ENCODE measurements at places on chromosomes 12 and 14.

DNA sequence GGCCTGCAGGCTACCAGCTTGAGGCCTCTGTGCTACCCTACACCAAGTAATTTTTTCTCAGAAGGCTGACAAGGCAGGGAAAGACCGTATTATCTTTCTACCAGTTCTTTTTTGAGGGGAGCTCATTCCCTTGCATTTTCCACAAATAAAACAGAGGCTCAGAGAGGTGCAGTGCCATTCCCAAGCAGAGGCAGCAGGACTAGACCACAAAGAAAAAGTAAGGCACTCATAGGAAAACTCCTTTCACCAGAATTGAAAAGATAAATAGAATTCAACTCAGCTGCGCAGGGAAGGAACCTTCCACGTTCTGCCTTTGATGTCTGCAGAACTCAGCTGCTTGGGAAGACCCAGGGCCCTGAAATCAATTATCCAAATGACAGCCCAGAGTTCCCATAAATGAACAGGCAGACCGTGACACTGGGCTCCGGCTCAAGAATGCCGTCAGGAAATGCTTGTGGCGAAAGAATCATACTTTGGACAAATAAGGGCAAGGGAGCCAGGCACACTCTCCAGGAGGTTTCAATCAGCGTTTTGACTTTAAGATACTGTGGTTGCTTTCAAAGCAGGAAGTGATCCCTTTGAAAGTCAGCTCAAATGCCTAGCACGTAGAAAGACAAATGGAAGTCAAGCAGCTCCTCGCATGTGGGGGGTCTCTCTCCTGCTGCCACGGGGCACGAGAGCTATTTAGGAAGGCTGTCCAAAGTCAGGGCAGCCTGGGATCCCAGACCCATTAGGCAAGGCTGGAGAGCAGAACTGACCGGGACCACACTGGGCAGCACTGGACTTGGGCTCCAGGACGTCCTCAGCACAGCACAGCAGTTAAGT is 14.0 kb downstream of the KCTD10 start:
- DNase-seq, result no peak

GRCh38 chr14:54599966-54600716 is 33.2 kb downstream of the SAMD4A start:
- DNase-seq, result no peak

GRCh38 chr12:85616201-85616600 is 220.0 kb downstream of the RASSF9 start:
- no peak for DNase-seq

DNA sequence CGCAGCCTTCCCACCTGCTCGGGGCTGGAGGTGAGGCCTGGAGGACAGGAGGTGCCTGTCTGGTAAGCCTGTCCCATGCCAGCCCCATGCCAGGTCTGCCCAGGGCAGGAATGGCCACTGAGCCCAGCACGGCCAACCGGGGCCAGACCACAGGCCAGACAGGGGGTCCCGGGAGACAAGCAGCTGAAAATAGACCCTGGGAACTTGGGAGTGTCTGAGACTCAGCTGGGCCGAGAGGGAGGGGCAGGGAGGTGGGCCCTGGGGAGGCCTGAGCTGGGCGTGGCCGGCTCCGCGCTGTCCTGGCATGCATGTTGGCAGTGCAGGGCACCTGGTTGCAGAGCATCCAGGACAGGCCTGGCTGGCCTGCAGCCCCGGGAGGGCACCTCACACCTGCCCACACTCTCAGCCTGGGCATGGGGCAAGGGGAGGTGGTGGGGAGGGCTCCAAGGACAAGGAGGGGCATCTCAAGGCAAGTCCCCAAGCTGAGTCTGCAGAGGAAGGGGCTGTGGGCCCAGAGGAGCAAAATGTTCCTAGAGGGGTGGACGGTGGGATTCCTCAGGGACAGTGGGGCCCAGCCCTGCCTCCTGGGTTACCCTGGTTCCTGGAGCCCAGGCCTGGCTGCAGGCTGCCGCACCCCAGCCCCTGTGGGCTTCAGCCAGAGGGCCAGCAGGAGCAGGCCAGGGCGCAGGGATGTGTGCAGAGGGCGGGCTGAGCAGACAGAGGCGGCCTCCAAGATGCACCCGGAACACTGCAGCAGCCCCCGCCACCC is 3.2 kb upstream of the CRIP1 start:
- no peak for DNase-seq

- DNase-seq, result no peak
Measured at GRCh38 chr12:111066744-111067437, 146.5 kb upstream of the MYL2 start.

- no peak for DNase-seq
Measured at GRCh38 chr14:68592948-68593556, 199.8 kb downstream of the ZFP36L1 start.

GRCh38 chr12:132174015-132174838 is 30.0 kb downstream of the NOC4L start:
- DNase-seq, result no peak

DNA sequence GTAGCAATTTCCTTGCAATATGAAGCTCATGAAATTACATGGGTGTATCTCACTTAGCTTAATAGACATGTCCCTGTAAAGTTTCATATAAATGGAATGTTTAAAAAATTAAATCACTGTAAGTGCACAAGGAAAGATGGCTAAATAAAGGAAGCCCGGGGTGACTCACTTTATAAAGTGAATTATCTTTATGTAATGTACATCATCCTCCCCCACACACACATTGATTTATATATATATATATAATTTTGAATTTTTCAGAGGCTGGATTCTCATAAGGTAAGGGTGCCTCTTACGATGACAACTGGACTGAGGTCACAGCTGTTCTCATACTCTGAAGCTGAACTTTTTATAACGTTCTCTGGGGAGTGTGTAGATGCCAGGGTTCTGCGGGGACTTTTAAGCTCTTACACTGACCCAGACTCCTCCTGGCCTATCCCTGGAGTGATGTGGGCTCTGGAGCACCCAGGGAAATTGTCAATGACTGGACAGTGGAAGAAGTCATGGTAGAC is 108.7 kb upstream of the HIF1A start:
- DNase-seq, result no peak

GRCh38 chr12:124774054-124774461 is 89.6 kb downstream of the SCARB1 start:
- no peak for DNase-seq

GRCh38 chr12:93502802-93503623 is 35.7 kb downstream of the MRPL42 start:
- peak; percentile 54 for DNase-seq

DNA sequence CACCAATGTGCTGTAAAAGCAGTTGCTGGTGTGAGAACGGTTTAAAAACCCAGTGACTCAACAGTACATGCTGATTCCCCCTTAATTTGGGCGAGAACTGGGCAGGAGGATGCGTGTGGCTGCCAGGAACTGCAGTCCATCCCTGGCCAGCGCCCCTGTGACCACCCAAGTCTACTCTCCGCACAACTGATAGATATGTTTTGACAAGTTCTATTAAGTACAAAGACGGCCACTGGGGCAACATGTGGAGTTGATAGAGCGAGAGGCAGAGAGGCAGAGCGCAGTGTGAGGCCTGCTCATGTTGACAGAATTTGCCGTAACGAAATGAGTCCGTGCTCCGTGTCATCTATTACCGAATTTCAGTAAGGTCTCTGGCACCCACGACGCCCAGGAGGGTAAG is 855.0 kb downstream of the BCL11B start:
- no peak for DNase-seq

DNA sequence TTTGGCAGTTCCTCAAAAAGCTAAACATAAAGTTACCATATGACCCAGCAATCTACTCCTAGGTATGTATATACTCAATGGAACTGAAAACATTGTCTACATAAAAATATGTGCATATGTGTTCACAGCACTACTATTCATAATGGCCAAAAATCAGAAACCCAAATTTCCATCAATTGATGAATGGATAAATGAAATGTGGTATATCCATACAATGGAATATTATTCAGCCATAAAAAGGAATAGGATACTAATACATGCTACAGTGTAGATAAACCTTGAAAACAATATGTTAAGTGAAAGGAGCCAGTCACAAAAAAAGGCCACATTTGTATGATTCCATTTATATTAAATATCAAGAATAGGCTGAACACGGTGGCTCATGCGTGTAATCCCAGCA is 3.4 kb downstream of the ACYP1 start:
- no peak for DNase-seq

DNA sequence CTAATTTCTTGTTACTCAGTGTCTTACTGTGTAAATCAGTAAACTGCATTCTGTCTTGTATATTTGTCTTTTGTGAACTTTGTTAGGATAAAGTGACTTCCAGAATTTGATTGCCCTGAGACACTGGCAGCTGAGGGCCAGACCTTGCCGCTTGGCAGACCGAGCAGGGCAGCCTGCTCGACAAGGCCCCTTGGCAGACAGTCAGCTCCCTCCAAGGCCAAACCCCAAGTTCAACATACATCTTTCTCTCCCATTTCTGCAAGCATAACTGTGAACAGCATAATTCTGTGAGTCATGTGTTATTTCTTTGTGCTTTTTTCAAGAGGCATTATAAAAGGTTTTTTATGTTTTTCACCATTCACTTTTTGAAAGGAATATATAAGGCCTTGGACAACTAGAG is 39.2 kb upstream of the BMAL2 start:
- no peak for DNase-seq

GRCh38 chr14:97777622-97778355 is 980.6 kb downstream of the VRK1 start:
- peak; percentile 9 for DNase-seq

DNA sequence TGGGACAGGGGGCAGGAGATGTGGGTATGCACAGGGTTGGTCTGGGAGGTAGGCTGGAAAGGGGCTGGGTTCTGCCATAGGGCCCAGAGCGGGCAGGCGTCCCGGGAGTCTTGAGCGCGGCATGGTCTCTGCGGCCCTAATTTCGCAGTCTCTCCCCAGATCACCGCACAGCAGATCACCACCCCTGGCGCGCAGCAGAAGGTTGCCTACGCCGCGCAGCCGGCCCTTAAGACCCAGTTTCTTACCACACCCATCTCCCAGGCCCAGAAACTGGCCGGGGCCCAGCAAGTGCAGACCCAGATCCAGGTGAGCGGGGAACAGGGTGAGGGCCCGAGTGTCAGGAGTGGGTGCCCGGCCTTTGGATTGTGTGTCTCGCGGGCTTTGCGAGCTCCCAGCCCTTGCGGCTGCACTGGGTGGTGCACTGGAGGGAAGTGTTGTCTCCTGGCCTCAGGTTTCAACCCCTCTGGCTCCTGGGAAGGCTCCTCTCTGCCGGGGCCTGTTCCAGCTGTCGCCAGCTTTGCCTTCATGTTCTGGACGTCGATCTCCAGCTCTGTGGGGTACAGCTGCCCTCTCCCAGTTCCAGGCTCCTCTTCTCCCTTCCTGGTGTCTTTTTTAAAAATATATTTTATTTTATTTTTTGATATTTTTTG is 74.7 kb downstream of the DDX51 start:
- DNase-seq, result no peak

- DNase-seq, result no peak
Measured at GRCh38 chr12:23281295-23281694, 656.3 kb downstream of the ETNK1 start.

- DNase-seq, result peak; percentile 87
Measured at GRCh38 chr14:72893636-72894322, at the start of gene DPF3. DPF3 (minus strand) TSS chr14:72894101; CDS start chr14:72894088, 13 bp downstream.

GRCh38 chr12:93804392-93805179 is 127.4 kb downstream of the CRADD start:
- DNase-seq, result no peak

- DNase-seq, result no peak
Measured at GRCh38 chr12:121712190-121712460, 427 bp upstream of the TMEM120B start.

DNA sequence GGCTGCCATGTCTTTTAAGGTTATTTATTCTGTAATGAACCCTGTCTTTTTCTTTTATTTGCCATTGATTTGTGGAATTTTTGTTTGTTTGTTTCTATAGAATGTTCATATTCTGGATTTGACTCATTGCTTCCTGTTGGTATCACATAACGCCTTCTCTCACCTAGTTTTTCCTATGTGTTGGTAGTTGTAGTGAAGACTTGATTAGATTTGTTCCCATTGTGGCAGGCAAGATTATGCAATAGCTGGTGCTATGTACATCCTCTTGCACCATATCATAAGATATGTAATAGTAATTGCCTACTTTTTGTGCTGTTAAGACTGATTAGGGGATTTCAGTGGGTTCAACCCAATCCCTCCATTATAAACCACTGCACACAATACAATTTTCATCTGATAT is 3.9 kb upstream of the KRT6B start:
- no peak for DNase-seq

GRCh38 chr14:74400031-74400685 is 25.9 kb downstream of the SYNDIG1L start:
- DNase-seq, result no peak

DNA sequence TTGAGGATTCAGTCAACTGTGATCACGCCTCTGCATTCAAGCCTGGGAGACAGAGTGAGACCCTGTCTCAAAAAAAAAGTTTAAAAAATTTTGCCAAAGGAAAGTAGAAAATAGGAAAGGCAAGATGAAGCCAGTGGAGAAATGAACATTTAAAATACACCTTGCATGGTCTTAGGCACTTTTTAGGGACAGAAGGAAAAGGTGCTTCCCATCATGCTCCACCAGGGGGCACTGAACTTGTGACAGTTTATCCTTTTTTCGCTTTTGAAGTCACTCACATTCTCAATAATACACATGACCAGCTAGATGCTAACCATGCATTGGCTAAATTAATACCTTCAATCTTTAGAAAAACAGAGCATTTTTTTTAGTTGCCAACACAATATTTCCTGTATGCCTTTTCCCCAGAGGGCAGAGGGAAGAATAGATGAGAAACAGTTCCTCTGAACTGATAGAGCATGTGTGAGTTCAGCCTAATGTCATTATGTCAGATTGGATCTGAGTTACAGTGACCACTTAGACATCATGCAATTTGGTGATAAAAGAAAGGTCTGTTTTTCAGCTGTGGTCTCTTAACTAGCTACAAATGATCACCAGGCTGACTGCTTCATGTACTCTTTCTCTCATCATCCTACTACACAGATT is 221.8 kb upstream of the SSTR1 start:
- DNase-seq, result peak; percentile 18

- DNase-seq, result no peak
Measured at GRCh38 chr14:35878272-35879150, 52.4 kb downstream of the BRMS1L start.

GRCh38 chr12:72406111-72406510 is 133.9 kb downstream of the TRHDE start:
- DNase-seq, result no peak

- DNase-seq, result no peak
Measured at GRCh38 chr14:67663633-67664032, 10.8 kb downstream of the VTI1B start.
